NCI-H1092 (cell line): ENCODE measurements at places on chromosomes 3 and 15.

DNA sequence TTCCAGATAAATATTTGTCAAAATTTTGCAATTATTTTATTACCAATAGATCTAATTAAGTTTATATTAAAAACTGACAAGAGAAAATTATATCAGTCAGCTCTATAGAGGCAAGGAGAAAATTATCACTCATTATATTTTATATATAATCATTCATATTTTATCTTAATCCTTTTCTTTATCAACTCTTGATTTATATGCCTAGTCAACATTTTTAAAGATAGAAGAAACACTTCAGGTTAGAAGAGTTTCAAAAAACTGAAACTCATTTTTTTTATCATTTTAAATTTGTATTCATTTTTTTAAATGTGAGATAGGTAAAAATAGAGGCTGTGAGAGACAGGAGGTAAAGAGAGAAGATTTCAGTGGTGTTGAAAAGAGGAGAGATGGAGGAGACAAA lies 217.3 kb upstream of the P2RY1 start:
- DNase-seq: no peak

GRCh38 chr3:170432416-170432815 lies 13.7 kb downstream of the CLDN11 start:
- DNase-seq: no peak

DNA sequence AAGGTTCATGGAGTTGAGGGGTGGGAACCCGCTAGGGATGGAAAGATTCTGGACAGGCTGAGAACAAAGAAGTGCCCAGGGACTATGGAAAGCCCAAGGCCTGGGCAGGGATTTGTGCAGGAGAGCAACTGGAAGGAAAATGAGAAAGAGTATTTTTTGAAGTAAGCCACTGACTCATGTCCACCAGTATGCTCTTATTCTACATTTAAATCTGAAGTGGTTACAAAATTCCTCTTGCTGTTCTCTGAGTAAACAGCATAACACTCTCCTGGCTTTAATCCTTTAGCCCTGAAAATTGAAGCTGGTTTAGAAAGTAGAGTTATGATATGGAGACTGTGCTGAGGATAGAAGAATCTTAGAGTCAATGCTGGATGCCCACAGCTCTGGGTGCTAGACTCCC lies 165.2 kb downstream of the ISL2 start:
- DNase-seq: no peak

DNA sequence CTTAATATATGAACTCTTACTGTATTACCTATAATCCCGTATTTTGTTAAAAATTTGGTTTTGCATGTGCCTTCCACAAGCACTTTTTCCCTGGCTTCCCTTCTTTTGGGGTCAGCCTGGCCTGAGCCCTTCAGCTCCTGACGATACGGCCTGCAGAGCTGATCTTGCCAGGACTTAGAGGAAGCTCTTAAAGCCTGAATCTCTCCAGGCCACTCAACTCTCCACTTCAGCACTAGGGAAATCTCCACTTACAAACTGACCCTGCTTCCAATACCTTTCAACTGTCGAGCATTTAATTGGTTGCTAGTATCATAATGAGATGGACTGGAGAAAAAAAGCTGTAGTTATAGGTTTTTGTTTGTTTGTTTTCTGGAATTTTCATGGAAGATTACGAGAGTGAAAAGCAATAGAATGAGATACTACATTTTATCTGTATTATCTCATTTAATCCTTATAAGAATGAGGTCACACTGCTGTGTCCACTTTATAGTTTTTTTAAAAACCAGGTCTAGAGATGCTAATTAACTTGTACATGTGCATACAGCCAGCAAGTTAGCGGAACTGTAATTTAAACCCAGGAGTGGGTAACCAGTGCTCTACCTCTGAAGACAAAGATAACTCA lies 54.8 kb downstream of the ZBTB38 start:
- DNase-seq: no peak

DNA sequence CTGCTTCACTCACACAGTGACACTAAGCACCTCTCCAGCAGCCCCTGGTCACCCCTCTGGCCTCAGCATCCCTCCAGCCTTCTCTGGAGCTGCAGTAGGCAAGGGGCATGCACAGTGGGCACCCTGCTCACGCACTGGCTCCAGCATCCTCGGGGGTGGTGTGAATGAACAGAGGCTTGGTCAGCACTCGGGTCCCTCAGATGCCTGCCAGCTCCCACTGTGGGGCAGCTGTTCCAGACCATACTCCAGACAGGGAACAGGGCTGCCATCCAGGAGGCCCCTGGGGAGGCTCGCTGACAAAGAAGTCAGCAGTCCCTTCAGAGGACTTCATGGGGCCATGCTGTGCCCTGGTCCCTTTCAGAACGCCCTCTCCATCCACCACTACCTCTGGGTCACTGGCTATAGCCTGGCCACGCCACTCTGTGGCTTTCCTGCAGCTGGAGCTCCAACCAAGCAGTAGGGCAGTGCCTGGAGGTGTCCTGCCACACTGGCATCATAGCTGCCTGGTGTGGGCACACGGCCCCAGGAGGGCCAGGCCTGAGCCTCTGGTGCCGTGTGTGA lies 26.3 kb downstream of the ALS2CL start:
- DNase-seq: no peak

DNA sequence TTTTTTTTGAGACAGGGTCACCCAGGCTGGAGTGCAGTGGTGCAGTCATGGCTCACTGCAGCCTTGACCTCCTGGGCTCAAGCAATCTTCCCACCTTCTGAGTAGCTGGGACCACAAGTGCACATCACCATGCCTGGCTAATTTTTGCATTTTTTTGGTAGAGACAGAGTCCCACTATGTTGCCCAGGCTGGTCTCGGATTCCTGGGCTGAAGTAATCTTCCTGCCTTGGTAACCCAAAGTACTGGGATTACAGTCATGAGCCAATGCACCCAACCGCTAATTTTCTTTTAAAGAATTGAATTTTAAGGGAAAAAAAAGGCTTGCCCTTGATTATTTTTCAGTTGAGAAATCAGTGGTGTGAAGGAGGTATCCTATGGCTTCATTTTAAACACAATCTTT lies 334.0 kb downstream of the SOX2 start:
- DNase-seq: no peak

DNA sequence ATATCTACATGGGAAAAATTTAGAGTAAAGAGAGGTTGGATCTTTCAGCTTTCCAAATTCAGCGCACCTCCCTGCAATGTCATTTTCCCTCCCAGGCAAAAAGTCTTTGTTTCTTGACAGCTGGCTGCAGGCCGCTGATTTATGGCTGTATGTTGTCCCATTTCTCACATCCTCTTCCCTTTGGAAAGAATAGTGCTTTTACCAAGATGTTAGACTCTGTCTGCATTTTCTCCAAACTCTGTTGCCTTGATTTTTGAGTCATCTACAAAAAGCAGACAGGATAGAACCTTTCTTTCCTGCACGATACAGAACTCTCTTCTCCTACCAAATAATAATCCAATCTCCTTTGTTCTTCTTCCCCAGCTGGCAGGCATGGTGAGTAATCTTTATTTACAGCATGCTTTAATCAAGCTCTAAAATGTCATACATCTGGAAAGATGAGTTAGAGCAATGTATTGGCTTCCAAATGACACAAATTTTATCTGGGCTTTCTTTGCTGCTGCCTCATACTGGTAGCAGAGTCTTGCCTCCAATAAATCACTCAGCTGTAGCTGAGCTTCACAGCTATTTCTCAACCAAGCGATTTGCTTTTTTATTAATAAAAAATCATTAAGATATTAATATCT lies 101.9 kb downstream of the PIK3R4 start:
- DNase-seq: no peak

DNA sequence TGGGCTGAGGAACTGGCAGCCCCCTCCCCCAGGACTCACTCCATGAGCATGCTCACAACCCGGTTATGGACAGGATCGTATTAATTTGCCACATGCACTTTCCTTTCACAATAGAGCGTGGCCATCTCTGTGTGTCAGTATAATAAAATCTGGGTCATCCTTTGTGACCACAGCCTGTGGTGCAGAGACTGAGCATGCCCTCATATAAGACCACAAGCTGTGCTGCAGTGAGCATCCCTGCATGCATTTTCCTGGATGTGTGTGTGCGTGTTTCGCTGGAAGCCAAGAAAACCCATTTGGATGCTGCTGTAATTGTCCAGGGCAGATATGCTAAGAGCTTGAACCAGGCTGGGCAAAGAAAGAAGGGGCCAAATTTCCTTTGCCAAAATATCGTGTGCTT lies 39.7 kb downstream of the CYP11A1 start:
- no peak for DNase-seq

- no peak for DNase-seq
Observed at GRCh38 chr15:26242565-26243071, 379.5 kb upstream of the ATP10A start.

- peak; percentile 23 for DNase-seq
Observed at GRCh38 chr3:171566803-171567422, 106.7 kb upstream of the TNIK start.

DNA sequence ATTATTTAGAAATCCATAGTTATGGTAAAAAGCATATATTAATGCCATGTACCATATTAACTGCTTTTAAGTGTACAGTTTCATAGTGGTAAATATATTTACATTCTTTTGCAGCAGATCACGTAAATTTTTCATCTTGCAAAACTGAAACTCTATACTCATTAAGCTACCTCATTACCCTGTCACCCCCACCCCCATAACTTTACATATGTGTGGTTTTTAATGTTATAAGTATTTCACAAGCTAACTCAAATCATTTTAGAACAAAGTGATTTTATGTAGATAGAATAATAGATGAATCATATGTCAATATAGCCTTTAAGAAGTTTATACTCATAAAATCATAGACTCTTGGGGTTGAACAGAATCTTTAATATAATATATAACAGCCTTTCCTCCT lies 7.1 kb upstream of the TP63 start:
- no peak for DNase-seq
